Neural progenitor cell (in vitro differentiated cells): ENCODE measurements at places on chromosomes 7 and 10.
A peak's percentile ranks its signal among the peaks of the same experiment; 100 is the strongest.

DNA sequence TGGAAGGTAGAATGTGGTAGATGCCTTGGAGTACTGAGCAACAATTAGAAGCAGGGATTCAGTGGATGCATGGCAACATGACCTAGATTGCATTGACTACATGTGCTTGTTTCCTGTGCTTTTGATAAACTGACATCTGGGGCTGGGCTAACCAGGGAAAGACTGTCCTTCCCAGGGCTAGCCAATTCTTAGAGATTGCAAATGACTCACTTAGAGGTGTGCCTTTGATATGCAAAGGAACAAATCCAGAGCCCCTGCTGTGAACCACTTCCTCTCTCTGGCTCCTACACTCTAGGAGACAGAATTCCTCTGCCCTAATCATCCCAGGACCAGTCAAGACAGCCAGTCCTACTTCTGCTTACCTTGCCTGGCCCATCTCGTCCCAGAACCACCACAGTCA is 651.5 kb downstream of the LRMDA start:
- H3K36me3 ChIP-seq: no peaks in the 10 kb centered on the region
- H3K4me1 ChIP-seq: peaks cover 12% of the 10 kb centered on the region
- H3K4me3 ChIP-seq: no peak overlapping the region

DNA sequence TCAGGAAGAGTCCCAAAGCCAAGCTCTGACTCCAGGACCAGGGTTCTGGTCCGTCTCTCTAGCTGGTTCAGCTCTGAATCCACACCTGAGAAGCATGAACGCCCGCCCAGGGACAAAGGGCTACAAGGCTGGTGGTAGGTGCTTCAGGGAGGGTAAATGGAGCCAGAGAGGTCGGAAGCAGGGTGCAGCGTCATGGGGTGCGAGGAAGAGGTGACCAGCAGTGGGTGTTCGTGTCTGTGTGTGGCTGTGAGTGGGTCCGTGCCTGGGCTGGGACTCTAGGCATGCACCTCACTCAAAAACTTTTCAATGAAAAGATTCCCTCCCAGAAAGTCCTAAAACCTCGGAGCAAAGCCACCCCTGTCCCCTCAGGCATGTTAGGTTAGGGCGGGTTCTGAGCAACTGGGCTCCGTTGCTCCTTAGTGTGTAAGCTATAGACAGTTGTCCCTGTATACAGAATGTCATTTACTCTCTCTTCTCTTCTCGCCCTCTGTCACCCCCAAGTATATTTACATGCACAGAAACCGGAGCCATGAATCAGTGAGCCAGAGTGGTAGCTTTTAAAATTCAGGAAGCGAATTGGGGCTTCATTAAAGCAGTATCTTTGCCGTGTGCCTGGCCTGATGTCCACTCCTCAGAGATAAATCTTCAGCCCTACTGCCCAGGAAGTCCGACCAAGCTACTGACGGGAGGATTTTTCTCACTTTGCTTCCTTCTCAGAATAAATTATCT is 12.3 kb upstream of the GATA3 start:
- H3K36me3 ChIP-seq: no peaks in the 10 kb centered on the region
- peaks cover 21% of the 10 kb centered on the region for H3K4me1 ChIP-seq
- H3K27ac ChIP-seq: no peak overlapping the region
- peaks cover 100% of the 10 kb centered on the region for H3K27me3 ChIP-seq
- H3K4me3 ChIP-seq: no peak overlapping the region

DNA sequence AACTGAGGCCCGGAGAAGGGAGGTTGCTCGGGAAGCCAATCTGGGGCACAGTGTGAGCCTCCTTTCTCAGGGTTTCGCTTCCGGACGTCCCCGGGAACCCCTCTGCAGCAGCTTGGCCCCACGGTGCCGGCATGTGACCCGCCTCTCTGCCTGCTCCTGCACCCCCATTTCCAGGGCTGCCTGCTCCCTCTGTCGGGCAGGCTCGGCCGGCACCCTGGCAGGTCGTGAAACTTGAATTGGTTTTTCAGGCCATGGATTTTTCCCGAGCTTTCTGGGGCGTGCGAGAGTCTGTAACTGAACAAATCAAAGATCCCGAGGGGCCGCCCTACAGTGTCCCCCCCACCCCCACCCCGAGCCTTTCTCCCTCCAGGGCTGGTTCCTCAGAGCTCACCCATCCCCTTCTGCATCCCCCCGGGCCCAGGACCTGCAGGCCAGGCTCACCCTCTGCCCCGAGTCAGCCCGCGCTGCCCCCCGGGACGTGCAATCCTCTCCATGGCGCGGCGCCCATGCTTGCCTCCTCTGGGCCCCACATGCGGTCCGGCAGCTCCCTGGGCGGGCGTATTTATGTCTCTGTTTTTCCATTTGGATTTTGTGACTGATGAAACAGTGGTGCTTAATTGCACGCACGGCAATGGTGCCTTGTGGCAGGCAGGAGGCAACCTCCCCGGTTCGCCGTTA is 58.1 kb downstream of the UNCX start:
- peak overlapping the region; percentile 53 for H3K4me3 ChIP-seq
- H3K27me3 ChIP-seq: peaks cover 77% of the 10 kb centered on the region
- H3K27ac ChIP-seq: no peak overlapping the region

- H3K36me3 ChIP-seq: no peaks in the 10 kb centered on the region
- H3K4me3 ChIP-seq: no peak overlapping the region
- H3K27ac ChIP-seq: no peak overlapping the region
- no peaks in the 10 kb centered on the region for H3K4me1 ChIP-seq
Observed at GRCh38 chr10:5346881-5347280, 17.9 kb upstream of the UCN3 start.

DNA sequence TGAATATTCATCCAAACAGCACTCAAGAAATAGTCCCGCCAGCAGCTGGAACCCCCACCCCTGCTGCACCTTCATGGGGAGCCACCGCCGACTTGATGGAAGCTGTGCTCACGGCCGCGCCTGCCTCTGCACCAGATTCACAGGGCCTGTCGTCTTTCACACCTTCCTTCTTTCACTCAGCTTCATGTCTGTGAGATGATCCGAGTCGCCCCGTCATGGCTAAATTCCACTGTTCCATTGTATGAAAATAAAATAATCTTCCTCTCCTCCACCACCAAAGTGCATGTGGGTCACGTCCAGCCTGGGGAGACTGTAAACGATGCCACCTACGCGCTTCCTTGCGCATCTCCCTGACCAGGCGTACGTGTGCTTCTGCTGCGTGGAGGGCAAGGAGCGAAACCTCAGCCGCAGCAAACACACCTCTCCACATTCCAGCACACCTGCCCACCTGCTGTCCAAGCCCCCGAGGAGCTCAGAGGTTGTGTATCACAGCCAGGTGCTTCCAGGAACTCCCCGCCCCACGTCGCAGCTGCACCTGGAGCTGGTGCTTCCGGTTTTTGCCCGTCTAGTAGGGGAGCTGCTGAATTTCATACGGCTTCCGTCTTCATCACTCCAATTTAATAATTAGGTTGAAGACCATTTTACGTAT is 137.0 kb downstream of the PTPRN2 start:
- no peak overlapping the region for H3K27ac ChIP-seq
- H3K4me1 ChIP-seq: no peaks in the 10 kb centered on the region
- H3K4me3 ChIP-seq: no peak overlapping the region

GRCh38 chr10:43689618-43689954 is 40.9 kb upstream of the ZNF32 start:
- H3K27me3 ChIP-seq: peaks cover 41% of the 10 kb centered on the region
- DNase-seq: peak; percentile 44
- peak overlapping the region; percentile 58 for H3K4me3 ChIP-seq
- no peaks in the 10 kb centered on the region for H3K36me3 ChIP-seq
- H3K4me1 ChIP-seq: no peaks in the 10 kb centered on the region

- H3K4me1 ChIP-seq: no peaks in the 10 kb centered on the region
- peak; percentile 9 for DNase-seq
- H3K36me3 ChIP-seq: no peaks in the 10 kb centered on the region
- H3K4me3 ChIP-seq: no peak overlapping the region
Observed at GRCh38 chr7:109020251-109020650, 450.6 kb downstream of the DNAJB9 start.
